RPMI7951 (cell line): ENCODE measurements at places on chromosomes 12 and 14. TPM values are rescaled to one million over a fixed set of nuclear protein-coding genes. Genes with fewer than 3 reads are reported as not detected.

Gene ABCC9
- total RNA-seq = under 0.01 and 0.12 TPM in 2 replicates

DNA sequence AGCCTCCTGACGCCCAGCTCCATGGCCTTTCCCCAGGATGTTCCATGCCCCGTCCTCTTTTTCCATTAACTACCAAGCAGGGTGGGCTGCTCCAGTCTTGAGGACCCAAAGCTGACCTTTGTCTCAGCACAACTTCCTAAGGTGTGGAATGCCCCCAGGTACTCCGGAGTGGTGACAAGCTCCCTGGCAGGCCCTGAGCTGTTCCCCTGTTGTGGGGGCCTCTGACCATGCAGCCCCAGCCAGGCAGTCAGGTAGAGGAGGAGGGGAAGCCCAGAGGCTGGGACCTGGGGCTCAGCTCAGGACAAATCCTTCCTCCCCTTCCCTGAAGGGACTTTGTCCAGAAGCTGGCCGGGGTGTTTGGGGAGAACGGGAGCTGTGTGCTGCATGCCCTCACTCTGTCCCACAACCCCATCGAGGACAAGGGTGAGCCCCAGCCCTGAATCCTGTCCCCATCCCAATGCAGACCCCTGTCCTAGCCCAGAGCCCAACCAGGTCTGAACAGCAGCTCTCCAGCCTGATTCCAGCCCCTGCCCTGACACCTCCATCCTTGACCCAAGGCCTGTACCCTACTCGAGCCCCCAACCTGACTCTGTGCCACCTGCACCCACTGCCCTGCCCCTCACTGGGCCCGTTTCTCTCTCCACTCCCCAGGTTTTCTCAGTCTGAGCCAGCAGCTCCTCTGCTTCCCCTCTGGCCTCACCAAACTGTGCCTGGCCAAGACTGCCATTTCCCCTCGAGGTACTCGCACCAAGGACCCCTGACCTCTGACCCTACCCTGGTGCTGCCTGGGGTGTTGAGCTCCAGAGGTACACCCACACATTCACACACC is 4.4 kb downstream of the CARMIL3 start:
- DNase-seq = no peak

GRCh38 chr12:14668591-14668990 is 27.8 kb downstream of the GUCY2C start:
- no peak for DNase-seq

GRCh38 chr14:66601932-66602578 is 94.1 kb downstream of the GPHN start:
- no peak for DNase-seq

Gene PLEKHG7
- total RNA-seq = not detected in 2 replicates

GRCh38 chr14:23321572-23322547 is 603 bp downstream of the PABPN1 start:
- peak; percentile 58 for DNase-seq

- DNase-seq = no peak
These were observed 2.7 kb downstream of the LRP1 start for GRCh38 chr12:57130941-57131340.

DNA sequence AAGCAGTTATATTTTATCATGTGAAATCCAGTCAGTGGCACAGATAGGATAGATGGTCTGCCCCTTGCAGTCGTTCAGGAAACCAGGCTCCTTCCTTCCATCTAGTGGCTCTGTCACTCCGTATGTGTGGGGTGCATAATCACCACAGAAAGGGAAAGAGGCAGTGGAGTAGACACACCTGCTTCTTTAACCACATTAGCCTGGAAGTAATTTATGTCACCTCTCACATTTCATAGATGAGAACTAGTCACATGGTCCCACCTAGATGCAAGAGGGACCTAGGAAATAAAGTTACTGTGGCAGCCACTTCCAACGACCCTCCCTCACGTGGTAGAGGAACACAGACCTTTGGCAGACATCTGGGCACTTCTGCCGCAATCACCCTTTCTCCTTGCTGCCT is 14.2 kb upstream of the RNU6-8 start:
- no peak for DNase-seq

Gene KRT74
- not detected in 2 replicates for total RNA-seq

DNA sequence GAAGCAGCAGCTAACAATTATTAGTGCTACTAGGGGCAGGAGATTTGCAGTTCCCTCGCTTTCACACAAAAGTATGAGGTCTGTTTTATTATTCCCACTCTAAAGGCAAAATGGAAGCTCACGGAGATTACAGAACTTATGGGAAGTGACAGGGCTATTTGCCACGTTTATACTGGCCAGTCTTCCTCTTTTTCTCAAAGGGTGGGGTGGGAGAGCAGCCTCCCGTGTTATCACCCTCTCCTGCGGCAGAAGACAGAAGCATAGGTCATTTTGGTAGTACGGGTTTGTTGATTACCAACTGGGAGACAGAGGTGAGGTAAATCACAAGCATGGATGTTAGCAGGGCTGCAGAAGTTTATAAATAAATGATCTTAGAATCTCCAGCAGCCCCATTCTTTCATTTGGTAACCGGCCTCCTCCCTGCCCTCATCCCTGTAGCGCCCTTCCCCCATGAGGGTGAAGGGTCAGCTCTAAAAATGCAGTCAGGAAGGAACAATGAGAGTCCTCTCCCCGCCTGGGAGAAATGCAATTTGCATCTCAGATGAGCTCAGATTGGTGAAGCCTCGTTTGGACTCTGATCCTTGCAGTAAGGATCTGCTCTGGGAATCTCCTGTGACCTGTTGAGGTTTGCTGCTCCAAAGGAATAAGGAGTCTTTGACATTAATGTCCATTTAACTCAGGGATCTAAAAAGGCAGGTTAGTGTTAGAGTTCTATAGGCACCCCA is 44.7 kb upstream of the SINHCAF start:
- DNase-seq = no peak

GRCh38 chr12:106359646-106360399 is 2.3 kb downstream of the POLR3B start:
- DNase-seq = no peak

GRCh38 chr12:10528174-10528953 is 22.7 kb downstream of the EIF2S3B start:
- DNase-seq = no peak

- DNase-seq = no peak
These were observed 50.1 kb downstream of the GOLGA5 start for GRCh38 chr14:92844204-92844603.

DNA sequence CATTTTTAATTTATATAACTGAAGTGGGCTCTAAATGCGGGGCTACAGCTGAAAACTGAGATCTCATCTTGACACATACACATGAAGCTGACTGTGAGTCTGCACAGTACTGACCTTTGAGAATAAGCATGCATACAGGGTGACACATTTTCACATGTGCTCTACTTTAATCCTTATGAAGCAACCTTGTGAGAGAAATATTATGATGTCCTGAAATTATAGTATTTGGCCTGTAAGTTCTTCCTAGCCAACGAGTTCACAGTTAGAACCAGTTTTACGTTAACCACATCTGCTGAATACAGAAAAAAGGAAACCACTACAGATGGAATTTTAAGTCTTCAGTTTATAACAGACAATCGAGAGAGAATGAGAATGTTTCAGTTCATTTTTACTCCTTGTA is 70.3 kb downstream of the SPPL3 start:
- no peak for DNase-seq
